CD4-positive, alpha-beta T cell treated with Interleukin-12 subunit alpha and Interleukin-12 subunit beta, for 1 hour (primary cell): ENCODE measurements at places on chromosomes 16 and 17.

DNA sequence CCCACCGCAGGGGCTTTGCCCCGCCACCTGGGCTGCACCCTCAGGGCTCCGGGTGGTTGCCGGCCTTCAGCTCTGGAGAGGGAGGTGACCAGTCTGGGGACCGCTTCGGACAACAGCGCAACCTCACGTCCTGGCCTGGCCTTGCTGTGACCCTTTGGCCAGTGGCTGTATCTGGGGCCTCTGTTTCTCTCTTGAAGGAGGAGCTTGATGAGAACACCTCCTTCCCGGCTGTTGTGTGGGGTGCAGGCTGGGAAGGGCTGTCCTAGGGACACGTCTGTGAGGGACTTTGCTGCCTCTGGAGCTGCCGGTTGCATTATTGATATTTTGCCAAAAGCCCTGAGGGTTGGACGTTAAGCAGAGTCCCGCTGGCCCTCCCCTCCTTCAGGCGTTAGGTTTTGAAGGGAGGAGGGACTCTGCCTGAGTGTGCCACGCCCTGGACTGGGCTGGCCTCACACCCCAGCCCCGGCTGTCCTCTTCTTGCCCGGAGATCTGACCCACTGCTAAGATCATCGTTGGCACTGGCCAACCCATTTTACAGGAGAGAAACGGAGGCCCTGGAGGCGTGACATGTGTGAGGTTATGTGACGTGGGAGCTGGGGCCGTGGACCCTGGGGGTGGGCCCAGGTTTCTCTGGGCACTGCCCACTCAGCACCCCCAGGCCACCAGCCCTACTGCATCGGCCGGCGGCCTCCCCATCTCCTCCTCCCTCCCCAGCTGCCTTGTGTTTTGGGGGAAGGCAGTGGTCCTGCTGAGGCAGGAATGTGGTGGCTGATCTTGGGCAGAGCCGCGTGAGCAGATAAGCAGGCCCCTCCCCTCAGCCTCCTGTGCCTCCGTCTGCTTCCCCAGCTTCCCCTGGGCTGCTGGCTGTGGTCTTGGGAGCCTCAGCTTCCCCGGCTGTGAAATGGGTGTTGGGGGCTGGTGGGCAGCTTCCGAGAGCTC lies 8.5 kb downstream of the ZFPM1 start:
- no peak for DNase-seq

- no peak for DNase-seq
These were observed 2.2 kb upstream of the MNT start for GRCh38 chr17:2403044-2403443.

GRCh38 chr16:52533296-52533695 lies 13.6 kb downstream of the TOX3 start:
- DNase-seq: no peak

DNA sequence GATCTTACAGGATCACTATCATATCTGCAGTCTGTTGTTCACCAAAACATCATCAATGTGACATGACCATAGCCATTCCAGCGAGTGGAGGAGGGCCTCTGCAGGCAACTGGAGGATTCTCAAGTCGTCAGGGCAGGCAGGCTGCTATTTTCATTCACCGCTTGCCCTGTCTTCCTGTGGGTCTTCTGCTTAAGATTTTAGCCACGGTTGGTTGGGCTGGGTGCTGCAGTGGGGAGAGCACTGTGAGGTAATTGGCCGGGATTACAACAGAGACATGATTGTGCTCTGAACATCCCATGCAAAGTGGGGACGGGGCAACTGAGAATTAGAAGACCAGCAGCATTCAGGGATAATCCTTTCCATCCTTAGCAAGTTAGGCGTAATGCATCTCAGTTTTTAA lies 245.9 kb downstream of the CPPED1 start:
- no peak for DNase-seq

DNA sequence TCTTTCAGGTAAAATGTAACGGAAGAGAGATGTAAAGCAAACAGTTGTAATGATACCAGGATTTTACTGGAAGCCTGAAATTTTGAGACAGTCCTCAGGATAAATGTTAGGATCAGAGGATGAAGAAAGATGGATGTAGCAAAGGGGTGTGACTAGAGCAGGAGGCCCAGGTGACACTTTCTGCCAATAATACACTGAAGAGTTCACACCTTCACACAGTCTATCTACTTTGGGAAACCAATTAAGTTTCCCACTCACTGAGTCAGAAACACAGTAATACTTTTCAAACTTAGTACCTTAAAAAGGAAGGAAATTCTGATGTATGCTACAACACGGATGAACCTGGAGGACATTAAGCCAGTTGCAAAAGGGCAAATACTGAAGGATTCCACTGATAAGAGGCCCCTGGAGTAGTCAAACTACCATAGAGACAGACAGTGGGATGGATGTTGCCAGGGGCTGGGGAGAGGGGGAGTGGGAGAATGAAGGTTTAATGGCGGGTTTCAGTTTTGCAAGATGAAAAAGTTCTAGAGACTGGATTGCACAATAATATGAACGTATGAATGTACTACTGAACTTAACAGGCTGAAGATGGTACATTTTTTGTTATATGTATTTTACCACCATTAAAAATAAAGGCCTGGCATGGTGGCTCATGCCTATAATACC lies 62.3 kb downstream of the CYTH1 start:
- no peak for DNase-seq

- no peak for DNase-seq
These were observed 30.9 kb downstream of the DCAKD start for GRCh38 chr17:45020354-45021138.

DNA sequence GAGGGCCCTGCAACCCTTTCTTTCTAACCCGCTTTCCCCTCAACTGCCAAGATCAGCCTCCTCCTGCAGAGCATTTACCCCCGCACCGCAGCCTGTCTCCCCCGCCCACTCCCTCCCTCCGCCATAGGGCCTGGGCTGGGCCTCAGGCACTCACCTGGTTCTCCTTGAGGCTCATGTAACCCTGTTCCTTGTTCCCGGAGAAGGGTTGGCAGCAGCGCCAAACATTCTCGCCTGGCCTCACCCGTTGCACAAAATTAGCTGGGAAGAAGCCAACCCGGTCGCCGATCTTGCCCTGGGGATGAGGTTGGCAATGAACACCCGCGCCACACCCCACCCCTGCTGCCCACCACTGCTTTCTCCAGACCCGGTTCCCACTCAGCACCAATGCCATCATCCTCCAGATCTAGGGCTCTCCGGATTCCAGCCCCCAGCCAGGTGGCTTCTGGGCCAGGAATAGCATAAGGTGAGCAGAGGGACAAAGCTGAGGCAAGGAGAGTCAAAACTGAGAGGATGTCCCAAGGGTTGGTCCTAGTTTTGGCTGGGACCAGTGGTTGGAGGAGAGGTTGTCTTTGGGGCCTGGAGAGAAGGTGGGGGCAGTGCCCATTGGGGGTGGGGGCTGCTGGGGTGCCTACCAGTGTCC lies 12.8 kb downstream of the STAC2 start:
- DNase-seq: no peak

DNA sequence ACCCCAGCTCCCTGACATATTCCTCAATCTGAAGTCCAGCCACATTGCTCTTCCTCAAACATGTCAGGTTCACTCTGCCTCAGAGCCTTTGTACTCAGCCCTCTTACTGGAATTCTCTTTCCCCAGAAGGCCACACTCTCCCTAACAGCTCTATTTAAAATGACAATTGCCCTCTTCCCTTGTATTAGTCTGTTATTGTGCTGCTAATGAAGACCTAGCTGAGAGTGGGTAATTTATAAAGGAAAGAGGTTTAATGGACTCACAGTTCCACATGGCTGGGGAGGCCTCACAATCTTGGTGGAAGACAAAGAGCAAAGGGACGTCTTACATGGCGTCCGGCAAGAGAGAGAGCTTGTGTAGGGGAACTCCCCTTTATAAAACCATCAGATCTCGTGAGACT lies 46.0 kb downstream of the HS3ST2 start:
- no peak for DNase-seq

DNA sequence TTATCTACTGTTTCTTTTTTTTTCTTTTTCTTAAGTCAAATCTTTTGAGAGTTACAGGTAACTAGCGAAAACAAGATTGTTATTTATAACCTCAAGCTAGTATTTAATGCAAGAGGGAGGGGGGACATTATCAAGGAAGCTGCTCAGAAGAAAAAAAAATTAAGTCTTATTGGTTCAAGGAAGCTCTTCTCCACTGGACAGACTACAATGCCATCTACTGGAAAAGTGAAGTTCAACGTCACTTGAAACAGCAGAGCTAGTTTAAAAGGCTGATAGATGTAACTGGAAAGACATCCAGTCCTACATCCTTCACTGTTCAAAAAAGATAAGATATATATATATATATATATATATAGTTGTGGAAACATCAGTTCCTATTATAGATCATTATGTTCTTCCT lies 418.0 kb upstream of the PSMD7 start:
- DNase-seq: peak; percentile 1

- DNase-seq: no peak
These were observed 58.9 kb downstream of the WWP2 start for GRCh38 chr16:69820926-69821541.

DNA sequence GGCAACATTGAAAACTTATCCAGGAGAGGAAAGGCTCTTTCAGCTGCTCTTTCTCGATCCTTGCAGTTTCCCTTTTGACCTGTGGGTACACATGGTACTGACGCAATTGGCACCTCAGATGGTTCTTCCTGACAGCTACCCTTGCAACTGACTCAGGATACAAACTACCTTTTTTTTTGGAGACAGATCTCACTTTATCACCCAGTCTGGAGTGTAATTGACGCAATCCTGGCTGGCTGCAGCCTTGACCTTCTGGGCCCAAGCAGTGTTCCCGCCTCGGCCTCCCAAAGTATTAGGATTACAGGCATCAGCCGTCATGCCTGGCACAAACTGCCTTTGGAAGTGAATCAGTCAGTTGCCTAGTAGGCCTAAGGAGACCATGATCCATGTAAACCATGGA lies 607.2 kb downstream of the WWOX start:
- DNase-seq: no peak

DNA sequence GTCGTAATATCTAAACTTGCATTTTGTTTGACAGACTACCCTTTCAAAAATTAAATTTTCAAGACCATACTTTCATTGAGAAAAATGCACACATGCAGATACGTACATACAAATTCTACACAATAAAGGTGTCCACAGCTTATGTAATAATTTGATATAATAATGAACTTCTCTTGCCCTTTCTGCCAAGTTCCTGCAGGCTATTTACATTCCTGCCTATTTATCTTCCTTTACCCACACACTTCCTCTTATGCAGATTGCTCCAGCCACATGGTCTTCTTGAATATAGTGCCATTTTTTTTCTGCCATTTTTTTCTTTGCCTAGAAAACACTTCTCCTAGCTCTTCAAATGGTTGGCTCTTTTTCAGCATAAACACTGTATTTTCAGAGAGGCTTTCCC lies 826.9 kb upstream of the CDH8 start:
- DNase-seq: no peak

DNA sequence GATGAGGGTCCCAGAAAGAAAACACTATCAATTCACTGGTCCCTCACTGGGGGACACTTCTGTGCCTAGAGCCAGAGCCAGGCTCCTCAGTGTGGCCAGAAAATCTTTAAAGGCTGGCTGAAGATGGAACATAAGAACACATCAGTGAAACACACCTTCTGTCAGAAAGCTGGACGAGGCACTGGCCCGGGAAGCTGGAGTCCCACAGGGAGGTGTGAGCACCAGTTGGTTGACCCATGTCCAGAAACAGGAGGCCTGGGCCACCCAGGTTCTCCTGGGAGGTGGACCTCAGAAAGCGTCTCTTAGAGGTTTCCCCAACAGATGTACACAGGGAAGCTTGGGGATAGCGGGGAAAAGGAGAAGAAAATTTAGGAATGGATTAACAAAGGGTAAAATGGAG lies 56.2 kb upstream of the ALDH3A2 start:
- DNase-seq: no peak

DNA sequence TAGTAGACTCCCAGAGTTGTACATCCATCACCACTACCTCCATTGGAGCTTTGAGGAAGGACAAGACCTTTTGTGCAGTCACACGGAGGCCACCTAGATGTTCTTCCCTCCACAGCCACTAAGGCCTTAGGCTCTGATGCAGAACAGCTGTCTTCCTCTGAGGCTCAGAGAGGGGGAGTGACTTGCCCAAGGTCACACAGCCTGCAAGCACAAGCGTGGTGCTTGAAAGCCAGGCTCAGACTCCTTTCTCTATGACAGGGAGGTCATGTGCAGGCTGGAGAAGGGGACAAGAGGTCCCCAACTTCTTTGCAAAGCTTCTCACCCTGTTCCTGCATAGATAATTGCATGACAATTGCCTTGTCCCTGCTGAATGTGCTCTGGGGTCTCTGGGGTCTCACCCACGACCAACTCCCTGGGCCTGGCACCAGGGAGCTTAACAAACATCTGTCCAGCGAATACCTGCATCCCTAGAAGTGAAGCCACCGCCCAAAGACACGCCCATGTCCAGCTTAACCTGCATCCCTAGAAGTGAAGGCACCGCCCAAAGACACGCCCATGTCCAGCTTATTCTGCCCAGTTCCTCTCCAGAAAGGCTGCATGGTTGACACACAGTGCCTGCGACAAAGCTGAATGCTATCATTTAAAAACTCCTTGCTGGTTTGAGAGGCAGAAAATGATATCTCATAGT lies 12.7 kb downstream of the SCGB1C2 start:
- DNase-seq: no peak

- DNase-seq: no peak
These were observed 114.2 kb upstream of the IRX5 start for GRCh38 chr16:54816471-54816870.

DNA sequence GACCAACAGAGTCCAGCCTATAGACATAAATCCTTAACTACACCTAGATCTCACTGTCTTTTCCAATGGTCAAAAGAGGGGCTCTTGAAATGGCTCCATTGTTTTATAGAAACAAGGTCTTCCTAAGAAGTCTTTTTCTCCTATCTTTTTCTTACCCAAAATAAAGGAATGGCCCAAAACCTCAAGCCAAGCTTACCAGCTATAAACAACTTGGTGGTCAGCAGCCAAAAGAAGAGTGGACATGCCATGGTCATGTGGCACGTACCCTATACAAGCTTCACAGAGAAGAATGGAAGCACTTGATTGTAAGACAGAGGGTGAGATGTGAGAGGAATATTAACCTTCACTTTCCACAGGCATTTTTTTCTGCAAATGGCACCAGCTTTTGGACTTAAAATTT lies 82.1 kb upstream of the GNAO1 start:
- no peak for DNase-seq

DNA sequence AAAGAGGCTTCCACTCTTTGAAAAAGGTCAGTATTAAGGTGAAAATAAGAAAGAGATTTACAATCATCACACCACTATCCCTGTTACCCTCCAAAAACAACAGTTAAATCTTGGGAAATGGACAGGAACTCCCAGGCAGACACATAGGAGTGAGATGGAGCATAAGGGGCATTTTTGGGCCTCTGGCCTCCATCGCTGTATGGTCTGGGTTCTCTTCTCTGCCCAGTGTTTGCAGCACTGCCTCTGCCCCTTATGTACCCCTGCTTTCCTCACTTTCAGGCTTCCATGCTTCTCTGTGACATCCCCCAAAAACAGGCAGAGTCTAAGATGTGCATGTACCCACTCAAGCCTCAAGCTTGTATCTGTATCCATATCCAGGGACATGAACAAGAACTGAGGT lies 630 bp upstream of the HOXB2 start:
- DNase-seq: no peak
